ENCODE measurements at places on chromosomes 7 and 10.

- no peak for DNase-seq
These were observed 8.6 kb downstream of the CAMK2G start for GRCh38 chr10:73865459-73866442.

GRCh38 chr10:34408956-34409355 is 406.1 kb downstream of the PARD3 start:
- no peak for DNase-seq

- DNase-seq, result no peak
These were observed 615.0 kb downstream of the SH2D4B start for GRCh38 chr10:81152656-81153055.

DNA sequence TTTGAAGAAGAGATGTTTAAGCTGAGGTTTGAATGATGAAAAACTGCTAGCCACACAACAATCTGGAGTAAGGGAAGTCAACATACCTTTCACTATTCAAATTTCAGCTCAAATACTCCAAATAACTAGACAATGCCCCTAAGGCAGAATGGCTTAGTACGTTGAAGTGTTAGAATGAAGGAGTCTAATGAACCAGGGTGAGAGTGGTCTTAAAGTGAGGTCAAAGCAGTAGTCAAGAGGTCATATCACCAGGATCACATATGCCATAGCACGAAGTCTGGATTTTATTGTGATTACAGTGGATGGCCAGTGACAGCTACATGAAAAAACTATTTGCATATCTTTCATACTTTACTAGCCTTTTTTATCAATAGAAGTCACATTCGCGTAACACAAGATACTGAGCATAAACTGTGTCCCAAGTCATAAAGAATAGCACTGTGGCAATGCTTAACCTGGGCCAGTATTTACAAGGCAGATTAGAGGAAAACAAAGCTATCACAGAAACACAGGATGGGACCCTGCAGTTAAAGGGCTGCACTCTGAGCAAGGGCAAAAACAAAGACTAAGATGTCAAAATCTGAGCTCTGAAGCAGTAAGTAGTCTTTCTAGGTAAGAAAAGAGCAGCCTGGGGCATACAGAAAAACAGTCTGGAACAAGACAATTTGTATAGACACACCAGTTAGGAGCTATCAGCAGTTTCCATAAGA is 61.5 kb downstream of the HYCC1 start:
- DNase-seq, result peak; percentile 40

- no peak for DNase-seq
These were observed 148.2 kb downstream of the CHN2 start for GRCh38 chr7:29342761-29343160.

GRCh38 chr10:59700709-59701108 is 8.9 kb downstream of the SLC16A9 start:
- DNase-seq, result no peak

DNA sequence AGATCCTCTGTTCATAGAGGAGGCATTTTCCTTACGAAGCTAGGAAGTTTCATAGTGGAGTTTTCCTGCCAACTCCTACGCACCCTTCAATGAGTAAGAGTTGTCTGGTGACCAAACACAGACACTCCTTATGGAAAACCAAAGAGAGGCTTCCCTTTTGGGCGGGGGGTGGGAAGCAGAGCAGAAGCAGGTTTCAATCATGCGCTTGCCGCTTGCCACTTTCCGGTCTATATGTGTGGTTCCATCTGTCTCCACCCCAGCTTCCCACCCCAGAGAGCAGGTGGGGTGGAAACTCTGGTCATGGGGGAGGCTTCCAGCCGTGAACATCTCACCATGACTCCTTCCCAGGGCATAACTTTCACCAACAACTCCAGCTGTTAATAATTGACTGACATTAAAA is 68.8 kb upstream of the GRB10 start:
- DNase-seq, result no peak

DNA sequence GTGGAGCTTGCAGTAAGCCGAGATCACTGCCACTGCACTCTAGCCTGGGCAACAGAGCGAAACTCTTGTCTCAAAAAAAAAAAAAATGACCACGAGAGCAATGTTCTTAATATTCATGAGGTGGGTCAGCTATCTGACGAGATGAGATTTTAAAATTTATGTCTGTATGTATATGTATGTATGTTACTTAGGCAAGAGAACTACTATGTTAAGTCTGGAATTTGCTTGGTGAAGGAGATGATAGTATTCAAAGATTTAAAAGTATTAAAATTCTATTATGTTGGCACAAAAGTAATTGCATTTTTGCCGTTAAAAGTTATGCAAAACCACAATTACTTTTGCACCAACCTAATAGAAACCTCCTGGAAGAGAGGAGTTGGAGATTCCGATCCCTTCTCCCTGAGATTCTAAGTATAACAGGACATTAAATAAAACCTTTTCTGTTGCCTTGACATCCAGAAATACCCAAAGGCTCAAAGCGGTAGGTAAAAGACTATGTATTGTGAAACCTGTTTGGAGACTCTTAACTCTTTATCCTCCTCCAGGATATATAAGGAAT is 114.3 kb upstream of the TNS3 start:
- DNase-seq, result no peak

GRCh38 chr10:3426190-3426845 is 253.7 kb upstream of the PITRM1 start:
- DNase-seq, result no peak

DNA sequence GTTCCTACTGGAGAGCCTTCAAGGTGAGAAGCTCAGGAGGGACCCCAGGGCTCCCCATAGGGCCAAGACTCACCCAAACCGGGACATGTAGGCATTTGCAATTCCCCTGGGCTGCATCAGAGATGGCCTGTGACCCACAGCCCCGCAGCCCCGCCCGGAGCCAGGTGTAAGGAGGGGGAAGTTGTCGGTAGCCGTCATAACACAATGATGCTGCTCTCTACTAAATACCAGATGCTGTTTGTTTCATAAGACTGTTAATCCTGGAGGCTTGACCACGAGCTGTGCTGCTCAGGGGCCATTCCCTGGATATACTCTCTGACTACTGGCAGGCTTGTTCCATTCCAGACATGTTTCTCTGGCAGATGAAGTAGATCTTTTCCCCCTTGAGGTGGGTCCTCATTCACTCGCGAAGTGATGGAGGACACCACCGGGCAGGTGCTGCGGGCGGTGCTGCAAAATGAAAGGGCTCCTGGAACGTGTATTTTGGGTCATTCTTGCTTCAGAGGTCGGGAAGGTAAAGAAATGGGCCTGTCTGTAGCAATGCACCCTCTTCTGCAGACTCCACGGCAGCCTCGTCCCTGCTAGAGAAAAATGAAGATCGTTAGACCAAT is 61.1 kb downstream of the MKI67 start:
- no peak for DNase-seq

DNA sequence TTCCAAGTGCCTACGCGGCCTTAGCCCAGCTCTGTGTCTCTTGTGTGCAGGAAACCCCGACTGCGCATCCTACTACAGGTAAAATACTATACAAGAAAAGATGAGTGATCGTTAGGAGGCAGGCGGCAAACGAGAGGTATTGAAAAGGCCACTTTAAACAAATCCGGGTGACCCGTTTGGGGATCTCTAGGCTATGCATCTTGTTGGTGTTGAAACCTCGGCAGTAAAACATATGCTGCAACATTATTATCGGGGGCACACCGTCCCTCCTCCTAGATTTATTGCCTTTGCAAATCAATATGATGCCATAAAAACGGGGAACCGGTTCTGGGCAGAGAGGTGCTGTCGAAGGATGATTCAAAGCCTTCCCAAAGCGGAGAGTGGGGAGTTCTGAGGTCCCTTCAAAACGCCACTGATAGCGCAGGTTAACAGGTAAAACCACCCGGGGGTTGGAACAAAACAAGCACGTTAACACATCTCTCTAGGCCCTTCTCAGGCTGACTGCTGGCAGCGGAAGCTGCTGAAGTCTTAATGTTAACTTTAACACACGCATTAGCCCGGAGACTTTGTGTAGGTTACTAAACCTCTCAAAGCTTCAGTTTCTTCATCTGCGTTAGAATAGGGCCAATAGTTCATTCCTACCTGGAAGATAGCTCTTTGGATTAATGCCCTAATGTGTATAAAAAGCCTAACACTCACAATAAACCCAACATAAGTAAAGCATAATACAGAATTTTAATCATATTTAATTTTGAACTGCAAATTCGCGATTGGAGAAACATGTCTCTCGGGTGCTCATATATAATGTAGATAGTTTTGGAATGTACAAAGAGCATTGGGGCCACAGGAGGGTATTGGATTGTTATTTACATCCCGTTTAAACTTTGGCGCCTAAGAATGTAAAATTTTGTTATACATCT is 2.6 kb upstream of the TBX20 start:
- no peak for DNase-seq

GRCh38 chr7:120615703-120616102 is 242.2 kb downstream of the TSPAN12 start:
- DNase-seq, result no peak

GRCh38 chr10:1130226-1130625 is 74.0 kb downstream of the WDR37 start:
- DNase-seq, result no peak

GRCh38 chr7:151426904-151427704 is 12.8 kb downstream of the CRYGN start:
- no peak for DNase-seq

DNA sequence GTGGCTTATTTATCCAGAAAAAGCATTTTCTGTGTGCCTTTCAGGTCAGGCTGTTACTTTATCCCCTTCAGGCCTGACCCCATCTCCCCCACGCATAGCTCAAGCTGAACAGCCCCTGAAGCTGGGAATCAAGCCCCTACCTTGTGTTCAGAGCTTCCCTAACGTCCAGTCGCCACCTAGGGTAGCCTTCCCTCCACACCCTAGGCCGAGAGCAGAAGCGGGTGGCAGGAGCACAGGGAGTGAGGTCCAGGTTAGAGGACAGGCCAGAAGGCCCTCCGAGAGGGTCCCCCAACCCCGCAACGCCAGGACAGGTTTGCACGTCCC is 479 bp upstream of the SEMA4G start:
- DNase-seq, result no peak

DNA sequence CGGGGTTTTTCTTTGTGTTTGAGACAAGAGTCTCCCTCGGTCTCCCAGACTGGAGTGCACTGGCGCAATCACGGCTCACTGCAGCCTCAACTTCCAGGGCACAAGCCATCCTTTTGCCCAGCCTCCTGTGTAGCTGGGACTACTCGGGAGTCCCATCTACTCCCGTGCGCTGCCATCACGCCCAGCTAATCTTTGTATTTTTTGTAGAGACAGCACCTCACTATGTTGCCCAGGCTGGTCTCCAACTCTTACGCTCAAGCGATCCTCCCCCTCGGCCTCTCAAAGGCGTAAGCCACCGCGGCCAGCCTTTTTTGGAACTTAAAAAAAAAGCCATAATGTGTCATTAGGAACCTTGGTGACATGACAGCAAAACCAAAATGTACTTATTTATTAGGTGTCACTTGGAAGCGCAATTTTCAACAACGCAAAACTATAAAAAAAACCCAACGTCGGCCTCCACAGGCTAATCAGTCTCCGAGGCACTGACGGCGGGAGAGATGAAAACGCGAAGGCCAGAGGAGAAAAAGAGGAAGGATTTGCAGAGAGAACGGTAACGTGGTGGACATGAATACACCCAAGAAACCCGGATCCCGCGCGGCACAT is 911 bp upstream of the HNRNPH3 start:
- DNase-seq, result no peak

- DNase-seq, result no peak
These were observed 65.1 kb upstream of the BET1 start for GRCh38 chr7:94069162-94069739.

DNA sequence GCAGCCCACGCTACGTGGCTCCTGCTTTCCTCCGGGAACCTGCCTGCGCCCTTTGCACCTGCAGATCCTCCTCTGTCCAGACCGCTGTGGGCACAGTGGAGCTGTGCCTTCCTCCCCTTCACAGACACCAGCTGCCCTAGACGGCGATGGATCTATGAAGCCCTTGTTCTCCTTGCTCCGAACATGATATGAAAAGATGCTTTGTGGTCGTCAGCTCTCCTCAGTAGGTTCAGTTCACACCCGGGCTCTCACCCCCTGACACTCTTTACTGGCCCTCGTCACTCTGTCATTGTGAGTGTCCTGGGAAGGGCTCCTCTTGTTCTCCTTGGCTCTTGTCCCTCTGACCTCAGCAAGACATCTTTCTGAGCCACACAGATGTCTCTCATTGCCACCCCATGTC is 4.2 kb downstream of the ZNF488 start:
- no peak for DNase-seq

DNA sequence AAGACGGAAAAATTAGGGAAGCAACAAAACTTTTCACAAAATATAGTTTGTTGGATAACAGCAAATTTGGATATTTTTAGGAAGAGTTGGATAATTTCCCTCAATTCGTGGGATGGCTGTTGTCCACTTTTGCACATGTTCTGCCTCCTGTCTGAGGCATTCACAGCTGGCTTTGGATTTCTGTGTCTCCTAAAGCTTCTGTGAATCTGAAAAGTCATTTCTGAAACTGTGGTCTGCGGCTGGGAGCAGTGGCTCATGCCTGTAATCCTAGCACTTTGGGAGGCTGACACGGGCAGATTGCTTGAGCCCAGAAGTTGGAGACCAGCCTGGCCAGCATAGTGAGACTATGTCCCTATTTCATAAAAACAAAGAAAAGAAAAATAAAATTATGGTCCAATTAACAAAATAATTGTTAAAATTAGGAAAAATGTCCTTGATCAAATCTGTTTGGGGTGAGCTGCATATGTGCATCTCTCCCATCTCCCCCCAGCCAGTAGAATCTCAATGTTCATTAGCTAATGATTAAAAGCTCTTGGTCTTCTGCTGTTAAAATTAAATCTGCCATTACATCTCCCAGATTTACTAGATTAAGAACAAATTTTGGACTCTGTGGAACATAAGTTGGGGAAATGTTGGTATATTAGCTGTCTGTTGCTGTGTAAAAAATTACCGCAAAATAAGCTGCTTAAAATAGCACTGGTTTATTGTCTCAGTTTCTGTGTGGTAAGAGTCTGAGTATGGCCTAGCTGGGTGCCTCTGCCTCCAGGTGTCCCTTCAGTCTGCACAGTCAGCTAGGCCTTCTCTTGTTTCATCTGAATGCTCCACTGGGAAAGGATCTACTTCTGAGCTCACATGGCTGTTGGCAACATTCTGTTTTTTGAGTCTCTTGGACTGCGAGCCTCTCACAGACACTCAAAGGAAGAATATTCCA is 332.0 kb upstream of the FZD1 start:
- DNase-seq, result no peak

- DNase-seq, result no peak
These were observed 1189.6 kb upstream of the C7orf33 start for GRCh38 chr7:147400925-147401324.

All from NT2/D1 (cell line).